NCI-H2081 (cell line): ENCODE measurements at places on chromosomes 2 and 18.

GRCh38 chr2:39390216-39390615 lies 46.9 kb downstream of the MAP4K3 start:
- DNase-seq = no peak

GRCh38 chr18:22238036-22238435 lies 68.6 kb downstream of the GATA6 start:
- DNase-seq = no peak

DNA sequence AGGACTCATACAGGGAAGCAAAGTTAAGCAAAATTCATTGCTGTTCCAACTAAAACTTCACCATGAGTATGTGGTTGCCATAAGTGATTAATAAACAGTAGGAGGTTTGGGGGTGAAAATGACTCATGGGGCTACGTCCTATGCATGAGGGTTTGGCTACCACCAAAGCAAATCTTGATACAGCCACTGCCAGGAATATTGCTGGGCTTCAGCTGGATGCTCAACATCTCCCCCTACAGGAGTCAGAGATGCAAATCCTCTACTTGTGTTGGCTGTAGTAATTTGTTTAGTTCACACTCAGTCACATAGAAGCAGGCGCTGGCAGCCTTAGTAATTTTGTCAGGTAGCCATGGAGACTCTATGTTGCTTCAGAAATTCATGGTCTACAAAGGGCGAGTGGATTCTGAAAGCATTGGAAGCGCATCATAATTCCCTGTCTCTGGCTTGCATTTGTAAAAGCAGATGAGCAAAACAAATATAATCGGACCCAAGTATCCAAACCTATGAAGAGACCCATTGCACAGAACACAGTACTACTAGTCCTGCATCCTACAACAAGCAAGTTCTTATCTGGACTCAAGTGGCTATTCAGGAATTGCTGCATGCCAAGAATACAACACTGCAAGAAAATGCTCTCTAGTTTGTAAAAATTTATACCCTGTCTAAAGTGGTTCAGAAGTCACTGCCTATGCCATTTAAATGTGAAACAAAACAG lies 76.0 kb downstream of the CD28 start:
- peak; percentile 63 for DNase-seq

- no peak for DNase-seq
These were observed 294.5 kb upstream of the NT5C1B start for GRCh38 chr2:18883616-18884456.

- no peak for DNase-seq
These were observed 75.8 kb downstream of the RDH14 start for GRCh38 chr2:18484625-18485024.

DNA sequence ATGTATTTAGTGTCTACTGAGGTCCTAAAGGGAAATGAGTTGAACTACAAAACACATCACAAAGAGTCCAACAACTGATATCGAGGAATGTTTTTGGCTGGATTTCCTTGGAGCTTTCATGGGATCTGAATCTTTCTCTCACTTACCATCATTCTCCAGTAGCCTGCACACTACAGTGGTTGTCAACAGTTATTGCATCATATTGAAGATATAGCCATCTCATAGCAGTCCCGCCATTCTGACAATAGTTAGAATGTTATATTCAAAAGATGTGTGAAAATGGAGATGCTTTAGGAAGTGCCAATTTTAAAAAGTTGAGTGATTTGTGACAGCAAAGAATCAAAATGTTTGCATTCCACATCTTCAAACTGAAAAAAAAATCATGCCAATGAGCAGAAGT lies 186.8 kb downstream of the DSC3 start:
- no peak for DNase-seq

- DNase-seq = no peak
These were observed 59.4 kb upstream of the HPCAL1 start for GRCh38 chr2:10242998-10243925.

DNA sequence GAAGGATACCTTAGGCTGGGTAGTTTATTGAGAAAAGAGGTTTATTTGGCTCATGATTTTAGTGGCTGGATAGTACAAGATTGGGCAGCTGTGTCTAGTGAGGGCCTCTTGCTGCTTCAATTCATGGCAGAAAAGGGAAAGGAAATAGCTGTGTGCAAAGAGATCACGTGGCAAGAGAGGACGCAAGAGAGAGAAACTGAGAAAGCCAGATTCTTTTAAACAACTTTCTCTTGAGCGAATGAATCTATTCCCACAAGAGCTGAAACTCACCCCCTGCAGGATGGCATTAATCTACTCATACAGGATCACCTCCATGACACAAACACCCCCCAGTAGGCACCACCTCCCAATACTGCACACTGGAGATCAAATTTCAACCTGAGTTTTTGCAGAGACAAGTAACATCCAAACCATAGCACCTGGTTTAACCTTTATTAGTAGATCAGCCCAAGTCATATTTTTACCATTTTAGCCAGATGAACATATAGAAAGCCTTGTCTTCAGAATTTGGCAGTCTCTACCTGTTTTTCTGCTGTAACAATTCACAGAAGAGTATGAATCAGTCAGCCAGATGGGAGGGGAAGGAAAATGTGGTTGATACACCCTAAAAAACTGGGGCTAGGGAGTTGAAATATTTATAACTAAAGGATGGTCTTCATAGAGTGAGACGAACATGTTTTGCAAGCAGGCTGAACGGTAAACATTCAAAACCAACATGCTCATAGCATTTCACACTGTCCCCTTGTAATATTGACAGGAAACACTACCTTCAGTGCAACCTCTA lies 73.9 kb upstream of the NCKAP5 start:
- DNase-seq = no peak

DNA sequence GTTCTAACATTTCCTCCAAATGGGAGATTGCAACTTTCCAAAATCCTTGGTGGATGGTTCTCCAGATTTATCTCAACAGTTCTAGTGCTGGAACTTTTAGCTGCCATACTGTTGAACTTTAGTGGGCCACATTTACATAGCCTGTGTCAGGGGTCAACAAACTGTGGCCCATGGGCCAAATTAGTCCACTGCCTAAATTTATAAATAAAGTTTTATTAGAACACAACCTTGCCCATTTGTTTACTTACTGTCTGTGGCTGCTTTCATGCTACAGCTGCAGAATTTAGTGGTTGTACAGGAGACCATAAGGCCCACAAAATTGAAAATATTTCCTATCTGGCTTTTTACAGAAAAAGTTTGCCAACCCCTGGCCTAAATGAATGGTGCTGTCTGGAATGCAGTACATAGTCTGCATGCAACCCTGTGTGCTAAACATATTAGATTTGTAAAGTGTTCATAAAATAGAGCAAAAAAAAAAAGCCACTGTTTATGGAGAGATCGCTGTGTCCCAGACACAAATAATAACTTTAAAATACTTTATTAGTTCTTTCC lies 30.3 kb downstream of the MGAT5 start:
- no peak for DNase-seq

DNA sequence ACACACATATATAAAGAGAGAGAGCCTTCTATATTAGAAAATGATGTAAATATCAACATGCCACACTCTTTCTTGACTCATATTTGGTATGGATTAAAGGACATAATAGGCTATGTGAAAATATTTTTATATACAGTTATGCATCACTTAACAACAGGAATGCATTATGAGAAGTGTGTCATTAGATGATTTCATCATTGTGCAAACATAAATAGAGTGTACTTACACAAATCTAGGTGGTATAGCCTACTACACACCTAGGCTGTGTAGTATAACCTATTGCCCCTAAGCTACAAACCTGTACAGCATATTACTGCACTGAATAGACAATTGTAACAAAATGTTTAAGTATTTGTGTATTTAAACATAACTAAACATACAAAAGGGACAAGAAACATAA lies 354.8 kb upstream of the CNTNAP5 start:
- no peak for DNase-seq
